ENCODE measurements at places on chromosomes 2 and 18. TPM values are rescaled to one million over a fixed set of nuclear protein-coding genes. Genes with fewer than 3 reads are reported as not detected.

The SLC11A1 gene
- 25.2 TPM for polyA plus RNA-seq

DNA sequence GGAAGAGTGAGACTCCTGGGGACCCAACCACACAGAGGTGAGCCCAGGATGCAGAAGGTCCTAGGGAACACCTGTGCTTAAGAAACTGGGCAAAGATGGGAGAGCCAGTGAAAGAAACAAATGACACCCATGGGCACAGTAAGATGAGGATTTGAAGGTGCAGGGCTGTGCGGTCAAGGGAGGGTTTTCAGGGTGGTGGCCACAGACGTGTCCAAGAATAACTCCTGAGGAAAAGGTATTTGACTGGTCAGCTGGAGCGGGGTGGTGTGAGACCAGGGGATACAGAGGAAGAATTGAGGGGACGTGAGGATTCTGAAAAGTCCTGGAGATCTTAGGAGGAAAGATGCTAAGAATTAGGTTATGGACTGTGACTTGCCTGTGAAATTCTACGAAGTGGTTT is 142.9 kb downstream of the TMEM163 start:
- DNase-seq, result no peak

GRCh38 chr2:180324182-180324581 is 317.1 kb upstream of the CWC22 start:
- DNase-seq, result no peak

The METTL5 gene
- polyA plus RNA-seq, result 61.3 TPM

DNA sequence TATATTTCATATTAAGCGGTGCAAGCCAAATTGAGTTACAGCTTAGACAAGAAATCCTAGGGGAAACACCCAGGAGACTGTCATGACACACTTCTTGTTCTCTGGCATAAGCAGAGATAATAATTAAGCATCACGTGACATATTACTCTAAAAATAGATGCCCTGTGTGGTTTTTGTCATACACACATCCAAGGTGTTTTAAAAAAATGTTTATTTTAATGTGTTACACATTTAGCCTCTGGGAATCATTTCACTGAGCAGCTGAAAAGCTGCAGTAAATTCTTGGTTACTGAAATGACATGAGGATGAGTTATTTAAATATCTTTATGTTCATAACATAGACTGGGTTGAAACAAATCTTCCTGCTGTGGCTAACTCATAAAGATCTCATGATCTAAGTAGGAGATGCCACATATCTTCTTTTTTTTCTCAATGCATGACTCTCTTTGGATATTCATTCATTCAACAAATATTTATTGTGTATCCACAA is 38.0 kb upstream of the ERMN start:
- DNase-seq, result no peak

- no peak for DNase-seq
Measured at GRCh38 chr2:113281910-113282746, 3.4 kb upstream of the PAX8 start.

DNA sequence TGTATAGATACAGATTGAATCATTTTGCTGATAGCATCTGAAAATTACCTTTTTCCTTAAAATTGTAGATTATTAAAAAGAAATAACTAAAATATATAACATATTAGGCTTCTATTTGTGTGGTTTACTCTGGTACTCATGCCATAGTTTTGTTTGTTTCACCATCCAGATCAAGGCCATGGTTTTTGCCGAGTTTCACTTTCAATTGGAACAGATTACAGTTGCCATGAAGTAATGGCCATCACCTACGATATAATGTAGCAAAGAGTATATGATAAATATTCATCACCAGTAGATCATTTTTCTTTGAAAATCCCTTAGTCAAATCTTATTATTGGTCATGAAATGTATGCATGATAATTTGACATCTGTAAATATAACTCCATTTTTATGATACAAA is 11.9 kb upstream of the DNAH7 start:
- no peak for DNase-seq

All from thymus (tissue), 14 donors.